ENCODE measurements at places on chromosomes 5 and 9.
A peak's percentile ranks its signal among the peaks of the same experiment; 100 is the strongest.

GRCh38 chr5:95620030-95620869, at the start of gene GPR150:
Gene GPR150 (plus strand): TSS chr5:95620087. CDS start chr5:95620276, 189 bp downstream.
- DNase-seq: no peak

DNA sequence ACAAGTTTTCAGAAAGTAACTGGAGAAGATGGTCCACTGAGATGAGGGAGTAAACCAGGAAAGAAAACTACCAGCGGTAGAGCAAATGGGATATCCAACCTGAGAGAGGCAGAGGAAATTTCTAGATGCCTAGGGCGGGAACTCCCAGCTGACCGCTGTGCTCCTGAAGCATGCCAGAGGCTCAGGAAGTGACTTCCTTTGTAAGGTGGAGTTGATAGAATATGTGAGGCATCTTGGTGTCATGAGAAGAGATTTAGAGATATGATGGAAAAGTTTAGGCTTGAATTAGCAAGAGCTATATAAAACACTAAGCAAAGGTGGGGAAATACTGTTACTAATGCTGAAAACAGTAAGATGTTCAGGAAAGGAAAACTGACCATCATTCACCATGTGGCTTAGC, 124.1 kb downstream of the C9orf152 start:
- DNase-seq: no peak

DNA sequence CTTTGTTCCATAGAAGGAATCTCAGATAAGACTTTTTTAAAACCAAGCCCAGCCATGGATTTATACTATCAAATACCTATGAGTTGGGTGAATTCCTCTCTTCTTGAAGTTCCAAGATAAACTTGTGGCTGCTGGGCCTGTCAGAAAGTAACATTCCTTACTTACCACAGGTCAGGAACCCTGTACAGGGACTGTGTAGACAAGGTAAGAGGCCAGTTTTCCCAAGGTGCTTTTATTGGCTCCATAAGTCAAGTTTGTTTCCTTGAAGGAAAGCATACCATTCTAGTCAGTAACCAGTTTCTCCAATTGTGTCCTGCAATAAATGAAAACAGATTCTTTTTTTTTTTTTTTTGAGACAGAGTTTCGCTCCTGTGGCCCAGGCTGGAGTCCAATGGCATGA, 8.8 kb upstream of the CLTB start:
- DNase-seq: no peak

- DNase-seq: no peak
These were observed 36.0 kb upstream of the BARHL1 start for GRCh38 chr9:132546148-132547051.

DNA sequence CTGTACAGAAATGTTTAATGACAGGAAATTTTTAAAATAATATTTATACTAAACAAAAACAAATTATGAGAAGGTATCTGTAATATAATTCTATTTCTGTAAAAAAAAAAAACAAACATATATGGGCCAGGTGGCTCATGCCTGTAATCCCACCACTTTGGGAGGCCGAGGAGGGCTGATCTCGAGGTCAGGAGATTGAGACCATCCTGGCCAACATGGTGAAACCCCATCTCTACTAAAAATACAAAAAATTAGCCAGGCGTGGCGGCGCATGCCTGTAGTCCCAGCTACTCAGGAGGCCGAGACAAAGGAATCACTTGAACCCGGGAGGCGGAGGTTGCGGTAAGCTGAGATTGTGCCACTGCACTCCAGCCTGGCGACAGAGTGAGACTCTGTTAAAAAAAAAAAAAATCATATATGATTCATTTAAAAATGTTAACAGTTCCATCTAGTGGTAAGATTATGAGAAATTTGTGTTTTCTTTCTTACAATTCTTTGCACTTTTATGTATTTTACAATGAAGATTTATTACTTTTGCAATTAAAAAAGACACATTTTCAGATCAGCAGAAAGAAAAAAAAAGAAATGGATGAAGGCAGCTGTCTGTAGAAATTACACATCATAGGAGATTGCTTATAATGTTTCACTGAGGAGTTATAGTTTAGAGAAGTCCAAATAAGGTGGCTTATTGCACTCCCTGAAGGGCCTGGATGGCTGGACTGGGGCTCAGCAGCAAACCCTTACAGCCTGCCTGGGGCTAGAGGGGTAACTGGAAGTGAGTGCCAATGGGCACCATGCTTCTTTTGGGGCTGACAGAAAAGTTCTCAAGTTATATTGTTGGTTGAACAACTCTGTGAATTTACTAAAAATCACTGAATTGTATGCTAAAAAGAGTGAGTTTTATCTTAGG, 20.3 kb downstream of the C9orf153 start:
- DNase-seq: no peak

DNA sequence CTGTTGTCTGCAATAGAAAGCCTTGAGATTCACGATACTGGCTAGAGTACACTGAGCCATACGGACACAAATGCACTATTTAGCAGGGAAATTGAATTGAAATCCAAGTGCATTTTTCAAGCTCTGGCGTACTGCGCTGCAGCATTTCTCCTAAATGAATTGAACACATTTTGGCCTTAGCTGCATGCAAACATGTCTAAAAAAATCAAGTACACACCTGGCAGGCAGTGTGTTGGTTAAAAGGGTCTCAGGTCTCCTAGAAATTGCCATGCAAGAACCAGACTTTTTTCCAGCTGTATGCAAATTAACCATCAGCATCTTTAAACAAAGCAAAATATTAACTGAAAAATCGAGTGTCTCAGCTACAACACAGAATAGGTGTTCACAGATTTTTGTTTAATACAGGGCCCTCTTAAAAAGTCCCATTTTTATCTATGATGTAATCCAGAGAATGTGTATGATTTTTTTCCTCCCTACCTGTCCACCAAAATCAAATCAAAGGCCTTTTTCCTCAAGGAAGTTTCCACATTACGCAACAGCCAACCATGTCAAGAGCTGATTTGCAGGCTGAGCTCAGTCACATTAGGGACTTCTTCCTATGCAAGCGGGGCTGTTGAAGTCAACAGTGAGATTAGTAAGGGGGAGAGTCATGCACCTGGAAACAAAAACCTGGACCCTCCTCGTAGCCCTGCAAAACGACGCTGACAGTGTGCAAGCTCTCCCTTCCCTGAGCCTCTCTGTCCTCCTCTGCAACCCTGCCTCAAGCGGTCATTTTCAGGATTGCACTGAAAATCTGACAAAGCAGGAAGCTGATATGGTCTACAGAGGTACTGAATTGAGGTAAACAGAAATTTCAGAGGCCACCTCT, 14.1 kb upstream of the SFXN1 start:
- no peak for DNase-seq

- DNase-seq: no peak
These were observed 9.6 kb downstream of the SLCO4C1 start for GRCh38 chr5:102286476-102286875.

GRCh38 chr5:172979778-172980177, 3.8 kb upstream of the ATP6V0E1 start:
- DNase-seq: no peak

- no peak for DNase-seq
These were observed 6.6 kb downstream of the OR13J1 start for GRCh38 chr9:35863583-35863982.

DNA sequence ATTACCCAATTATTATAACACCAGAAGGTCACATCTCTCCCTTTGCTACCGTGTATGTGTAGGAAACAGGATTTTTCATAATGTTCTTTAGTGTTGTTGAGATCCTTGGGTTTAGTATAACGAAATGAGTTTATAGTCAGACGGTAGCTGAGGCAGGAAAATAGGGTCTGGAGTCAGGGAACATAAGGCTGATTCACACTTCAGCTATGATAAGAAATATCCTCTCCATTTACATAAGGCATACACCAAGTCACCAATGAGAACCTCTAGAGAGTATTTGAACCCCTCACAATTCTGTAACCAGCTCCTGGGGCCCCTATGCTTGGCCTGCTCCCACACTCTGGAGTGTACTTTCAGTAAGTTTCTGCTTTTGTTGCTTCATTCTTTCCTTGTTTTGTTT, 58.9 kb upstream of the ANKH start:
- no peak for DNase-seq

DNA sequence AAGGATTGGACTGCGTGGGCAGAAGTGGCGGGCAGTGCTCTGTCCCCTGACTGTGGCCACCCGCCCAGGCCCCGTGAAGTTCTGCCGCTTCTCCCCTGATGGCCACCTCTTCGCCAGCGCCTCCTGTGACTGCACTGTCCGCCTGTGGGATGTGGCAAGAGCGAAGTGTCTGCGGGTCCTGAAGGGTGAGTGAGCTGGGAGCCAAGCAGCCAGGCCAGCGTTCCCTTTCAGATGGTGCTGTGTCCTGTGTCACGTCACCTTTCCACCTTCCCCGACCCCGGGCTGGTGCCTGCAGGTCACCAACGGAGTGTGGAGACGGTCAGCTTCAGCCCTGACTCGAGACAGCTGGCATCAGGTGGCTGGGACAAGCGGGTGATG, 2.3 kb downstream of the WDR38 start:
- DNase-seq: no peak

- DNase-seq: no peak
These were observed 13.2 kb downstream of the TTC39B start for GRCh38 chr9:15293804-15294316.

GRCh38 chr9:2568689-2569088, 52.9 kb upstream of the VLDLR start:
- no peak for DNase-seq

DNA sequence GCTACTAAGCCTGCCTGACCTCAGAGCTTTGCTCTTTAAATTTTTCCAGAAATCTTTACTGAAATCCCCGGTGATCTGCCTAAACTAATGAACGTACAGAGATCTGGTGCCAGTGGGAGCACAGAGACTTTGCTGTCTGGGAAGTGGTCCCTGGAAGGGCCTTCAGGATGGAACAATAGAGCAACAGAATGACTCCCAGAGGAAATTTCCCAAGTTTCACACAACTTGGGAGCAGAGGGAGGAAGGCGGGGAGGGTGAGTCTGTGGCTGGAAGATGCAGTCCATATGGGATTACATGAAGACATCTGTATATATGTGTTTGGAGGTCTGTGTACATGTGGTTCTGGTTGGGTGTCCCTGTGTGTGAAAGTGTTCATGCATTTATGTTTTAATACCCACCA, 638.3 kb downstream of the CCDC171 start:
- no peak for DNase-seq

DNA sequence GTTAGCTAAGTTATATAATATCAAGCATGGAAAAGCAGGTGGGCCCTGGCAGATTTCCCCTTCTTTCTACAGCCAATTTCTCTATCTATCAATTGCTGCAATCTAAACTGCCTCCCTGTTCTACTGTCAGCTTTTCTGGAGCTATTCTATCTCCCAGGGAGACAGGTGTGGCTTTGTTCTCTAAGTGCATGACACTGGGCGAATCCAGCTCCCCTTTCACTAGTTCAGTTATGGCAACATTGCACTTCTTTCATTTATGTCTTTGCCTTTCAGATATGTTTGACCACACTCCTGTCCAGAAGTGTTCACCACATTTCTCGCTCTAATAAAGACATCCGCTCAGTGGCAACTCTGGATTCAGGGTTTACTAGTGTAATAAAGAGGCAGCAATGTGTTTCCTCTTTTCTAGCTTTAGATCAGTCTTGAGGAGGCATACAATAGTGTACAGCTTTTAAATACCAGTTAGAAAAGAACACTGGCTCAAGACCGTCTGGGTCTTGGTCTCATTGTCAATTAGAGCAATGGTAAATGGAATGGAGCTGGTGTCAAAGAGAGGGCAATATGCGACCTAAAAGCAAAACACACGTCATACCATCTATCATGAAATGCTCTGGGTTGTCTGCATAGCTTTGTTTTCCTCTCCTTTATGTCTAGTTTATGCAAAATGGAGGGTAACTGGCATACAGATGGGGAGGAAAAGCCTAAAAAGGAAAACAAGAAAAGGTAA, 197.0 kb downstream of the SLF1 start:
- DNase-seq: no peak

DNA sequence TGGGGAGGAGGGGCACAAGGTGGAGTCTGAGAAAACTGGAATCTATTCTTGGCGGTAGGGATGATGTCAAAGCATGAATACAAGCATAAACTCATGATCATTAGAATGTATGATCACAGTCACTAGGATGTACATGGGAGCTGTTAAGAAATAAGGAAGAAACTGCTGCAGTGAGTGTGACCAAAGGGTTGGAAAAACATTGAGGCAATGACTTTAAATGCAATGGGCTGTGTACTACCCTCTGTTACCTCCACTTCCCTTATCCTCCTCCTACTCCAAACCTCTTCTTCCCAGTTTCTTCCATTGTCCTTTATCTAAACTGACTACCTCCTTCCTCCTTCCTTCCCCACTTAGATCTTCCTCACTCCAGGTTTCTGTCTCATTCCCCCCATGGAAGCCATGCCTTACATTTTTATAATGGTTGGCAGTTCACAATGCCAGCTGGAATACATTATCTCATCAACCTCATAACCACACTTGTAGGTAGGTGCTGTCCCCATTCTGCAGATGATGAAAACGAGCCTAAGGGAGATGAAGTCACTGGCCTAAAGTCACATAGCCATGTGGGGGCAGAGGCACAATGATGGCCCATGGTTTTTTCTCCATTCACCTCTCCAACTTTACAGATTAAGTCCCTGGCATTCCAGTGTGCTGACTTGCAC, 21.9 kb upstream of the TNFSF15 start:
- DNase-seq: no peak

GRCh38 chr9:91433180-91433579, 9.5 kb upstream of the NFIL3 start:
- peak; percentile 89 for DNase-seq

DNA sequence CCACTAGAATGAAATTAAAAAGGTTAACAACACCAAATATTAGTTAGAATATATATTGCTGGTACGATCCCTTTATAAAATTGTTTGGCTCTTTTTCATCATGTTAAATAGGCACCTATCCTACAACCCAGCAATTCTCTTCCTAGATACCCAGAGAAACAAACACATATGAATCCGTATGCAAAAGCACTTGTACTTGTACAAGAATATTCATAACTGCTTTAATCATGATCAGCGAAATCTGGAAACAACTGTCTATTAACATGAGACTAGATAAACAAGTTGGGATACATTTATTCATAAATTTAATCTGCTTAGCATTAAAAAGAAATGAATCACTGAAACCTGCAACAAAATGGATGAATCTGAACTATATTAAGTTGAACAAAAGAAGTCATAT, 113.7 kb upstream of the MAP1B start:
- DNase-seq: no peak

DNA sequence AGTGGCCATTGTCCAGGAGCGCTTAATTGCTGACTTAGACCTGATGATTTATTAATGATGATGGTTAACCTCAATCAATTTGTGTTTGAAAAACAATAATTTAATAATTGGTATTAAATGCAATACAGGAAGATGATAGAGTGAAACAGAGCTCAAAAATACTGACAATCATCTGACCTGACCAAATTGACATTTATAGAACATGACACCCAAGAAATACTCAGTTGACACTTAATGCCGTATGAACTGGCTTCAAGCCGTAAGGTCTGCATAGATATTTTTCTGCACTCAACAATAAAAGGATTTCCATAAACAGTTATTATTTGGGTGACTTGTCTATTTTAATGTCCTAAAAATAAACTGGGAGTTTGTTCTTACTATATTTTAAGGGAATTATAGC, 159.2 kb downstream of the TRIO start:
- no peak for DNase-seq

DNA sequence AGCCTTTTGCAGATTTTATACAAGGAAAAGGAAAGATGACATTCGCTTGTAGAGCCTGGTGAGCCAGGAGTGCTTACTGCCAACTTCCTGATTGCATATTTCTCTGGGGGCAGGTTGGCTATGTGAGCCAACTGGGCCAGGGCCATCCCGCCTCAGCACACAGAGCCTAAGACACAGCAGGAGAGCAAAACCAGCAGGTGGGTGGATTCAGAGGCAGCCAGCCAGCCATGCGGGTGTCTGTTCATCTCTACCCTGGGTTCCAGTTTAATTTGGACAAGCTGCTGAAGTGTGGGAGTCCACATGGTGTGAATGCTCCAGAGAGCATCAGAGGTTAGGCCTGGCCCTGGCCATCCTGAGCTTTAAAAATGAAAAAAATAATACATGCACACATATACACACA, 291.4 kb downstream of the ARHGEF28 start:
- no peak for DNase-seq
